ENCODE measurements at places on chromosomes 2 and 18.

GRCh38 chr2:12555012-12555645 lies 161.6 kb upstream of the TRIB2 start:
- peak; percentile 77 for DNase-seq

DNA sequence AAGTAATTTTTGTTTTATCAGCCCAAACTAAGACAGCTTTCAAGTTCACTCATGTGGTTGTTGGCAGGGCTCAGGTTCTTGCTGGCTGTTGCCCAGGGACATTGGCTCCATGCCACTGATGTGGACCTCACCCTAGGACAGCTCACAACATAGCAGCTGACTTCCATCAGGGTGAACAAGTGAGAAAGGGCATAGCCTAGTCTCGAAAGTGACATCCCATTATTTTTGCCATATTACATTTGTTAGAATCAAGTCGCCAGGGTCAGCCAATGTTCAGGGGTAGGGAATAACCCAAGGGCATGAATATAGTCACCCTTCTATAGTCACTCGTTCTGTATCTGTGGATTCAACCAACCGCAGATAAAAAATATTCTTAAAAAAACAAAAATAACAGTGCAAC lies 10.7 kb upstream of the CWC22 start:
- peak; percentile 60 for DNase-seq

GRCh38 chr2:135052997-135053474 lies 944 bp downstream of the RAB3GAP1 start:
- DNase-seq = no peak

DNA sequence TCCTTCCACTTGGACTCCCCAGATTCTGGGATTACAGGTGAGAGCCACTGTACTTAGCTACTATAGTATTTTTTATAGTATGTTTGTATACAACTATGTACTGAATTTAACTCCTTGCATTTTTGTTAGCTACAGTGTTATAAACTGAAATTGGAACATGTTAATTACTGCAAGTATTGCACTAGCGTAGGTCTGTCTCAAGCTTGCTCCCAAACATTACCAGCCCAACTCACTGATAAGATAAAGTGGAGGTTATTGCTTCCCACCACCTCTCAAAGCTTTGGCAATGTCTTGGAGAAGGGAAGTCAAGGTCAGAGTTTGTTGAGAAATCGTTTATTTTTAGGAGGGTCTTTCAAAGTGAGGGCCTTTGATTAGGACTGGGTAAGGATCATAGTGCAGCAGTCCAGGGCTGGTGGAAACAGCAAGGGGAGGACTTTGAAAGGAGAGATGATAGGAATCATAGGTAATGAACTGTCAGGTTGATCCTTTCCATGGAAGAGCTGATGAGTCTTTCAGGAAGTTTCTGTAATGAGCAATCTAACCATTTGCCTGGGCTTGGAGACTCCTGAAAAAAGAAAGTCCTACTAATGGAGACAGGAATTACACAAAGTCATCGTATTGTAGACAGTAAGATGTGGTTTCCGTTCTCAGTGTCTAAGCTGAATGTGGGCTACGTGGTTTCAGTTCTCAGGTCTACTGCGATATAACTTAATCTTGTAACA lies 257.1 kb downstream of the MYO3B start:
- DNase-seq = no peak

DNA sequence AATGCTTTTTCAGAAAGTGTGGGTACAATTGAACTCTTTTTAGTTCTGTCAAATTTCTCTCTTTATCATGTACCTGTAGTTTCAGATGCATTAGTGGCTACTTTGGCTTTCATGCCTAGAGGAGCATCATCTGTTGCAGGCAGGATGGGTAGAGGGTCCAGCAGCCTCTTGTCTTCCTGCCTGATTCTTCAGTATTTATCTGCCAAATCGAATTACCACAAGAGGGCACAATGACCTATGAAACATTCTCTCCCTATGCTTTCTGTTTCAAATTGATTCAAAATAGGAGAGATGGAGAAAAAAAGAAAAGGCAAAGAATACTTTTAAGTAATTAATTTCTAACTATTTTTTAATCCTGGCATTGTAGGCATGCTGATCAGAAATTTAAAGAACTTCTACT lies 477.2 kb downstream of the TRIB2 start:
- peak; percentile 48 for DNase-seq

DNA sequence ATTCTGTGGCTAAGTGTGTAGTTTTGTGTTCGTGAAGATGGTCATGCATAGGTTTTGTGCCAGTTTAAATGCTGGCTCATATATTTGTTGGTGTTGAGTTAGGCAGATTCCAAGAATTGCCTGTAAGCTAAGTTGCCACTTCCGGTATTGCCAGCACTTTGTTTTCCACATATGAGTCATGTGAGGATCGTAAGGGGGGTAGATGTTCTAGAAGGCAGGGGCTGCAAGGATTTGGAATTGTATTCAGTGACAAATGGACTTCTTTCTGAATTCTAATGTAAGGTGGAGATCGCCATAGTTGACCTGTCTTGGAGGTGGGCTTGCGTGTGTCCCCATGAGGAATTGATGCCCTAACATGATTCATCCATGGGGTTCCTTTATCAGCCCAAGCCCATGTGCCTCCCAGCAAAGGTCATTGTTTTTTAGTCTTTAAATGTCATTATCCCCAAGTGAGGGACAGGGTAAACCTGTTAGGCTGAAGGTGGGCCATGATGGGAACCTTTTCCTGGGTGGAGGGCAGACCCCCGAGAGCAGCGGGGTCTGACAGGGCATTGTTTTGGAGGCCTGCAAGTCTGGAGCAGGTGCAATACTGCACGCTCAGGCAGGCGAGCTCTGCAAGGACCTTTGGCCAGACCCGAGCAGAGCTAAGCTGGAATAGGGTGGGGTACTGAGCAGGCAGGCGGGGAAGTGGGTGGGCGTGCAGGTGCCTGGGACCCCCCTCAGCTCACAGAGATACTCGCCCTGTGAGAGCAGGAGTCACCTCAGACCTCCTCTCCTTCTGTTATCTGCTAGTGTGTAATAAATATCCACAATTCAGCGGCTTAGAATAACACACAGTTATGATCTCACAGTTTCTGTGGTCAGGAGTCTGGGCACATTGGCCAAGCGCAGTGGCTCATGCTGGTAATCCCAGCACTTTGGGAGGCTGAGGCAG lies 77.4 kb downstream of the LRRFIP1 start:
- peak; percentile 59 for DNase-seq

- no peak for DNase-seq
Observed at GRCh38 chr2:7593360-7593759, 676.1 kb downstream of the RNF144A start.

DNA sequence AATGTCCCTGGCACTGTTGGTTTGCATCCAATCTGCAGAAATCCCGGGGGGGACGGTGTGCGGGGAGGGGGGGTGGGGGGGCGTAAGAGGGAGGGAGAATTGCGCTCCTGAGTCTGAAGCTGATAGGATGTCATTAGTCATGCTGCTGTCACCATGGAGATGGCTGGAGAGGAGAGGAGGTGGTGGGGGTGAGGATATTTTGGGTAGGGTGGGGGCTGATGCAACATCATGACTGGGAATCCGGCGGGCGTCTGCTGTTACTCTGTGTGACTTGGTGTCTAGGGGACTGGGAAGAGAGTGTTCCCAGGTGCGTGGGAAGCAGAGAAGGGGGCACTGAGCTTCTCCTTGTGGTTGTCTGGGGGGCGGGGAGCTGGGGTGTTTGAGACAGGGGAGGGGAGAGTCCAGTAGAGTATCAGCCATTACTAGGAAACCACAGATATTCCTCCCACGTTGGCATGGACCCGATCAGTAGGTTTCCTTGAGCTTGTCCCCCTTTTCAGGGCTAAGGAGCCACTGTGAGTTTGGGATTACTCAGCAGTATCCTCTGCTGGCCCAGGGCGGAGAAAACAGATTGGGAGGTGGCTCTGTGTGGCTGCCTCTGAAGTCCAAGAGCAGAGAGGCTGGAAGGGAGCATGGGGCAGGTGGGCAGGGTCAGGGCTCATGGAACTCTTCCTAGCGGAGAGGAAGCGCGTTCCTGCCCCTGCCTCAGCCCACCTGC lies 18.9 kb downstream of the TET3 start:
- DNase-seq = peak; percentile 46

DNA sequence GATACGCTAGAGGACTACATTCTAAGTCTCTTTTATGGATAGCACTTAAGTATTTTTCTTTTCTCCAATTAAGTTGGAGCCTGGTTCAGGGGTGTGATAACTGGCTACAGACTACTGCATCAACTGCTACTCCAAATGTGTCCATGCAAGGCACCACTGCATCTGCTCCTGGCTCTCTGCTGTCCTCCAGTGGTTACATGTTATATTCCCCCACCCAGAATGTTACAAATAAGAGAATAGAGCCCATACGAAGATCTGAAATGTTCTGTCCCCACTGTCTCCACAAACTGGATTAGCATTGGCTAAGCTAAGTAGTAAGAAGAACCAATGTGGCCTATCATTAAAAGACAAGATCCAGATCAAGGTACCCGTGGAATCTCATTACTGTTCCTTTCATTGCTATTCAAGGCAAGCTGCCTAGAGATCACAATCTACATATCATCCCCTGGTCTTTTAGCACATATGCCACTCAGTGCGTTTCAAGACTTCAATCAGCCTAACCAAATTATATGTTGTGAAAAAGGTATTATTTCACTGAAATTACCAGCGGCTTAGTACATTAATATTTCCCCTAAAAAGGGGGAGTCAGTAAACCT lies 308.3 kb upstream of the SLC8A1 start:
- peak; percentile 56 for DNase-seq

- peak; percentile 5 for DNase-seq
Observed at GRCh38 chr2:14261771-14262170, 370.7 kb upstream of the LRATD1 start.

DNA sequence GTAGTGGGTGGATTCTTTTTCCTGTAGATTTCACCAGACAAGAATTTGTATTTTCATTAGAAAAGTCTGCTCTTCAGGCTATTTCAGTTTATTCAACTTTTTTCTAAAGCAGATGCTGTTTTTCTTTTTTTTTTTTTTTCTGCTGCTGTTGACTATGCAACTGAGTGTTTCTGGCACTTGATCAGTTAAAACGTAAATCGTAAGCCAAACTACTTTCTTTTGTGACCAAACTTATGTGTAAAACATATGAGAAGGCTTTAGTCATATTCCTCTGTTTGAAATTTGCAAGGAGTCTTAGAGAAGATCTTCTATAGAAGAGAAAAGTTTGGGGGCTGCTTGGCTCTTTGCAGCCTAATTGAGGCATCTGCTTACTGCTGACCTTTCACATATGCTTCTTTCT lies 170.1 kb downstream of the PARD3B start:
- no peak for DNase-seq

DNA sequence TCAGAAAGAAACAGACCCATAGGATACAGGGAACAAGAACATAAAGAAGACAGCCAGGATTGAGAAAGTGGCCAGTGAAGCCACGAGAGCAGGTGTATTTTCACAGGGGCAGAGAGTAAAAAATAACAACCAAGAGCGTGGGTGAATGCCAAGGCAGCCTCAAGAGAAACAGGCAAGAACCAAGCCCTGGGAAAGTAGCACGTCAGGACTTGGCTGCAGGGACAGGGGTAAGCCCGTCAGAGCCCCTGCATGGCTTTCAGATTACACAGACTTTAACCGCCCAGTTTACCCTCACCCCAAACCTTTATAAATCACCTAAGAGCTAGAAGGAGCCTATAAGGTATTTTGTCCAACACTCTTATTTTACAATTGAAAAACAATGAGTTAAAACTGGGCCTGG lies 43.7 kb downstream of the ARL4C start:
- DNase-seq = no peak

DNA sequence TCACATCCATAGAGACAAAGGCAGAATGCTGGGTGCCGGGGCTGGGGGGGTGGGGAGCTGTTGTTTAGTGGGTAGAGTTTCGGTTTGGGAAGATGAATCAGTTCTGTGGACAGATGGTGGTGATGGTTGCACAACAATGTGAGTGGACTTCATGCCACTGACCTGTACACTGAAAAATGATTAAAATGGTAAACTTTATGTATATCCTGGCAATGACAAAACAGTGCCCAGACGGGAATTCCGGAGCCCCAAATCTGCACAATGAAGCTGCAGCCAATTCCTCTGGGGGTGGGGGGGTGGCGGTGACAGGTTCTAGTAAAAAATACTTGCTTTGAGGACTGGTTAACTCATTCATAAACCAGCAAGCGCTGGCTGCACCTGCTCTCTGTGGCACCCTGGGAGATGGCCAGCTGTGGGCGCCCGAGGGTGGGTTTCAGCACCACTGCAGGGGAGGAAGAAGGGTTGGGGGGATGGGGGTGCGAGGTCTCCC lies 81.8 kb upstream of the HPCAL1 start:
- peak; percentile 14 for DNase-seq

GRCh38 chr2:121710470-121711170 lies 26.1 kb downstream of the NIFK start:
- DNase-seq = no peak

DNA sequence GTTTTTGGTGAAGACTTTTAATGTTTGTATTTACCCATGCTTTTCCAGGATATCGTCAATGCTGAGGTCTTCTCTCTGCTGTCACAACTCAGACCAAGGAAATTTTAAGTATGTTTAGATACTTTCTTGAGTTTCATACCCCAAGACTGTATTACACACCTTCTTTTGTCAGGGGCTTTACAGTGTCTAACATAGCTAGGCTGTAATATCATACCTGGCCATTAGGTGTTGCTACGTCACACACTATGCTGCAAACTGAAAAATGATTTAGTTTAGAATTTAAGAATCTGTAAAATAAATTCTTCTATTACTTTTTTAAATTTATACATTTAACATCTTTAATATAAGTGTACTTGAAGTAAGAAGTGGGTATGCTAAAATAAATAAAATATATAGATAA lies 358.4 kb upstream of the NRP2 start:
- no peak for DNase-seq

- DNase-seq = no peak
Observed at GRCh38 chr2:7029291-7030059, 112.3 kb downstream of the RNF144A start.

- DNase-seq = no peak
Observed at GRCh38 chr18:9906481-9906880, 7.3 kb upstream of the VAPA start.

DNA sequence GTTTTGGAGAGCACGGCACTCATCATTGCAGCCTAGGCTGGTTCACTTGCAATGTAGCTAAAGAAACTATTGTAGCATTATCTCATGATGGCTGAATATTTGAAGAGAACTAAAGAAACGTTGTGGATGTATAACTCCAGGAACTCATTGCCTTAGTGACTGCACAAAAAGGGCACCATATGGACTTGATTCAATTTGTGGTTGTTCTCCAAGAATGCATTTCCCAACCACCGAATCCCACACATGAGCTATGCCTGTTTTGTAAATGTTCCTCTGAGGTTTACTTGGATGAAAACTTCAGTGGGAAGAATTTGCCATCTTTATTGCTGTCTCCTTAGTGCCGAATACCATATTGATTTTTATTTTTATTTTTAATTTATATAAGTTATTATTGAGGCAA lies 43.5 kb downstream of the DOK6 start:
- peak; percentile 1 for DNase-seq

- DNase-seq = no peak
Observed at GRCh38 chr2:190571686-190572085, 37.2 kb upstream of the NEMP2 start.

- DNase-seq = no peak
Observed at GRCh38 chr2:54549917-54550518, 93.9 kb downstream of the SPTBN1 start.

DNA sequence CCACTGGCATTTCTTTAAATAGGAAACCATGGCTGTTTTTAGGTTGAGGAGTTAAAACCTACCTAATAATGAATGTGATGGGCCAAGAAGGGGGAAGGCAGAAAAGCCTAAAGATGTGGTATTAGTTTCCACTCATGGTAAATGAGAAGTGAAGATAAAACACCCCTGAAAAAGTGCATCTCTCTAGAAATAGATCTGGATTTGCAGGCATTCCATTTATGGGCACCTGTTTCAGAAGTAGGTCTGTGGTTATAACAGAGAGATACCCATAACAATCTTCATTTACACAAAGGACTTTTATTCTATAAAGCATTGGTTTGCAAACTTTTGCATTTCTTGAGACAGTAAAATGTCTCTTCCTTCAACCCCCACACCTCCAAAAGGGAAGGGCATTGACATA lies 62.1 kb downstream of the PRKCE start:
- DNase-seq = no peak

Measured in astrocyte of the spinal cord (primary cell).